RPMI7951 (cell line): ENCODE measurements at places on chromosomes 5 and 9.
A peak's percentile ranks its signal among the peaks of the same experiment; 100 is the strongest.

DNA sequence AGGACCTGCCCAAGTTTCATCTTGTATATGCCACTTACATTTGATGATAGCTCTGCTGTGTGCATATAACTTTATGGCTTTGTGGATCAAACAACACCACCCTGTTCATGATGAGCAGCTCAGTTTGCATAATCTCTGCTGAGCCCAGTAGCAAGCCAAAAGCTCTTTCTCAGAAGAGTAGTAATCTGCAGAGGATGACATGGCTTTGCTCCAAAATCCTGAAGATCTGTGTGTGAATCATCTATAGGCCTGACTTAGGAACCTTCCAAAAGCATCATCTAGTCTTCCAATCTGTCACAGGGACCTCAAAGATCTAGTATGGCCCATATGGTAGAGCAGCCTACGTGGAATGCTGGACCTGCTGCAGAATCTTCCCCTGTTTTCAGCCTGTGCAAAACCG, 394.6 kb downstream of the PSAT1 start:
- no peak for DNase-seq

- no peak for DNase-seq
Measured at GRCh38 chr9:127751269-127752054, 16.4 kb upstream of the TOR2A start.

- DNase-seq: peak; percentile 7
Measured at GRCh38 chr5:103894882-103895281, 332.3 kb upstream of the NUDT12 start.

GRCh38 chr5:108461628-108462367, 79.9 kb upstream of the FBXL17 start:
- no peak for DNase-seq

DNA sequence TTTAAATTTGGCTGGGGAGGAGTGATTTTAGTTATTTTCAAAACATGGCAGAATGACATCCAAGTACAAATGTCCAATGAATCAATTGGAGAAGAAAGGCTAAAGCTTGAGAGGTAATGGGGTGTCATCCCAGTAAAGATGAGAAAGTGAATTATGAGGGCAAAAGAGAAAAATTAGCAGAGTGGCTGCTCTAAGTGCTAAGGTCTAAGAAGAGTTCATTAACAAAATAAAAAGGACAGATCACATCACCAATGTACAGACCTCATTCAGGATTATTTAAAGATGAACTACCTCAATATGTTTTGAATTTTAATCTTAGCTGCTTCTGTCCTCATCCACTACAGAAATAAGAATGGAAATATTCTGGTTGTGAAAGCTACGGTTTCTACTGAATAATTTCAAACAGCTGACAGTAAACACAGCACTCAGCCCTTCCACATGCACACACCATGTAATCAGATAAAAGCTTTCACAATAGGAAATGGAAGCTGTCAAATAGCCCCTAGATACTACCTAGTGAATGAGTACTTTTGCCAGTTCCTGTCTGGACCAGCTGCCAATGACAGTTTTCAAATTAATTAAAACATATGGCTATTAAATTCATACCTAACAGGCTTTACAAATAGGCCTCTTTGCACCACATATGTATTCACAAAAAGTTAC, 171.5 kb downstream of the SSBP2 start:
- DNase-seq: peak; percentile 38

GRCh38 chr9:91560301-91560700, 136.7 kb upstream of the NFIL3 start:
- DNase-seq: peak; percentile 66

GRCh38 chr5:89498699-89499098, 615.7 kb upstream of the MEF2C start:
- peak; percentile 6 for DNase-seq

GRCh38 chr9:35287987-35288632, 126.3 kb downstream of the UNC13B start:
- peak; percentile 26 for DNase-seq

DNA sequence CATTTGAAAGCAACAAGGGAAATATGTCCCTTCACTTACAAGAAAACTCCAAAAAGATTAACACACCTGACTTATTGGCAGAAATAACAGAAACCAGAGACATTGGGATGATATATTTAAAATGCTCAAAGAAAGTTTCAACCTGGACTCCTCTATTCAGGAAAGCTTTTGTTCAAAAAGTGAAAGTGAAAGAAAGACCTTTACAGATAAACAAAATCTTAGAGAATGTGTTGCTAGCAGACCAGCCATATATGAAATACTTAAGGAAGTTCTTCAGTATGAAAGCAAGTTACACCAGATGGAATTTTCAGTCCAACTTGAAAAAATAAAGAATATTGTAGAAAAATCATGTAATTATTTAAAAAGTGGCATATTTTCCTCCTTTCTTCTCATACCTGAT, 1075.1 kb downstream of the NR2F1-AS1 start:
- peak; percentile 10 for DNase-seq

DNA sequence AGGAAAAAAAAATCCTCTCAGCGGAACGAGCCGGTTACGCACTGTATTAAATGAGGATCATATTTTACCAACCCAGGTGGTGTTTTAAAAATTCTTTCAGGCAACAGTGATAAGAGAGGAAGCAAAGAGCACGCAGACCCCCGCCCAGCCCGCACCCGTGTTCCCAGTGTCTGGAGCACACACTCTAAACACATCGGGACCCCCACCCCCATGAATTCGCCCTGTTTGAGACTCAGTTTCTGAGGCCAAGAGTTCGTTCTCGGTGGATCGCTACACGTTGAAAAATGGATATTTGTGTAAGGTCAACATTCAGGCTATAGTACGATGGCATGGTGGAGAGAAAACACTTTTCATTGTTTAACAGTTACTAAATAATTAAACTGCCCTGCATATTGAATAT, 196.3 kb downstream of the MEF2C start:
- DNase-seq: no peak

DNA sequence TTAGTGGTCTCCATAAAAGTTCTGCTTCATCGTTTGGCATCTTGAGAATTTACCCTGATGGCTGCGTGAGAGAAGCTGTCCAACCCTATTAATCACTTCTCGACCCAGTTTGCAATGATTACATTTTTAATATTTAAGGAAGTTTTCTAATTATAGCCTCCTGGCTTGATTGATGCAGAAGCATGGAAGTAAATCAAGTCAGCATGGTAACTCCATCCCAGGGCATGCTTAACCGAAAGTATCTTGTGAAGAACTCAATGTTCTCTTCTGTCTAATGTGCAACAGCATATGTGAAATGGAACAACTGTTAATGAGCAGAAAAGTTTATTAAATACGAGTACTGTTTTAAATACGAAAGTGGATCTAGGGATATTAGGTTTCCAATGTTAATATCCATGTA, 278.9 kb upstream of the CD180 start:
- no peak for DNase-seq

DNA sequence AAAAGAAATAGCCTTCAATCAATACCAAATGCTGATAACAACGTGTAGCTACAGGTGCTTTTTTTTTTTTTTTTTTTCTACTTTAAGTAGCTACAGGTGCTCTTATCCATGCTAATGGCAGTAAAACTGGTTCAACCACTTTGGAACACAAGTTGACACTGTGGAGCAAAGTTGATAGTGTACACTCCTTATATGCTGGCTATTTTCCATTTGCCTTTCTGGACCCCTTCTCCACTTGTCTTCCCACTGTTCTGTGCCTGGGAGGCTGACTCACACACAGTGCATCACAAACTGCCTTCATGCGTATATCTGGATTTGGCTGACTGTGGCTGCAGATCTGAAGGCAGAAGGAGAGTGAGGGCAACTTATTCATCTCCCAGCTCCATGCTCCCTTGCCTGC, 247.9 kb downstream of the MSX2 start:
- DNase-seq: no peak

GRCh38 chr5:167835146-167835545, 456.3 kb upstream of the WWC1 start:
- no peak for DNase-seq

GRCh38 chr5:14557791-14558415, 23.7 kb upstream of the OTULINL start:
- no peak for DNase-seq

GRCh38 chr9:72574156-72574810, 52.9 kb downstream of the TMC1 start:
- DNase-seq: no peak

DNA sequence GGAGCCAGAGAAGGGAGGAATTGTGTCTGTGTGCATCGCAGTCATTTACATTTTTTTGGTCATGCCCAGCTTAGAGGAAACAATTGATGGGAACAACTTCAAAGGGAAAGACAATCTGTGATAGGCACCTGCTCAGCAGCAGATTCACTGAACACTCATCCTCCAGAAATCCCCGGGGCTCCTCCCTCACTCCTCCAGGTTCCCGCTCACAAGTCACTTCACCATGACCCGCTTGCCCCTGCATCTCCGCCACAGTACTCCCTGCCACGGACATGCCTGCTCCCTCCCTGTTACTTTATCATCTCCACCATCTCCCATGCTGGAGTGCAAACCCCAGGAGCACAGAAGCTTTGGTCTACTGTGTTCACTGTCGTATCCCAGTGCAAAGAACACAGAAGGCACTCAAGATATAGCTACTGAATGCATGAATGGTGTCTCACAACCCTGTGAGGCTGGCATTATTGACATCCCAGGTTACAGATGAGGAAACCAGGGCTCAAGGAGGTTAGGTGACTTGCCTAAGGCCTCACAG, 16.2 kb downstream of the LHX6 start:
- DNase-seq: no peak

GRCh38 chr5:180160789-180161188, 48.2 kb downstream of the RASGEF1C start:
- no peak for DNase-seq

- DNase-seq: peak; percentile 98
Measured at GRCh38 chr5:143244000-143244736, 159.3 kb downstream of the NR3C1 start.
